Activated gamma-delta T cell treated with anti-CD3 and anti-CD28 coated beads, Interleukin-2, amount 50 U/mL, for 16 hours (primary cell): ENCODE measurements at places on chromosomes 7 and 10.

DNA sequence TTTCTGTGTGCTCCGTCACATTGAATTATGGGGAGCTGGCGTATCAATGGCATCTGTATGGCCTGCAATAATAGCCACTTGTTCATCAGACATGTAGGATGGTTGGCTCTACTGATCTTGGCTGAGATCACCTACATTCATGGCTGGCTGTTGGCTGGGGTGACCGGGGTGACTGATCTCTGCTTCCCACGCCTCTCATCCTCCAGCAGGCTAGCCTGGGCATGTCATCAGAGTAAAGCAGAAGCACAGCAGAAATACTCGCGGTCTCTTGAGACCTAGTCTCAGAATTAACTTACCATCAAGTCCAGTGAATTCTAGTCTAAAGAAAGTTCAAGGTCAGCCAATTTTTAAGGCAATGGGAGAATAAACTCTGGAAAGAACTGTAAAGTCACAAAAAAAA lies 257.7 kb upstream of the GLI3 start:
- no peak for DNase-seq

DNA sequence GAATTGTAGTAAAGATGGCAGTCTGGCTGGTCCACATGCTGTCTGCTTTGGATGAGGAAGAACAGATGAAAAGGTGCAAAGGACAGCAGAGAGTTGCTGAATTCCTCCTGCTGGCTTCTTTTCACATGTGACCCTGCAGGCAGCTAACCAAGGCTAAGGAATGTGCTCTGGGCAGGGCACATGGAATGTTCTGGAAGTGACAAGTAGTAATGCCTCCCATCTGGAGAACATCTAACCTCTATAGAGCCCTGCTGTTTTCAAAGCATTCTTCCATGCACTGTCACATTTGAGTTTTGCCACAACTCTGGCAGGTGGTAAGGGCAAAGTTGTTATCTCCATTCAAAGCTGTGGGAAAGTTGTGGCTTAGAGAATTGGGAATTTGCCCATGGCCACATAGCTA lies 208.8 kb downstream of the STK31 start:
- DNase-seq = no peak

GRCh38 chr10:80168162-80168511 lies 35.6 kb downstream of the PLAC9 start:
- DNase-seq = no peak

GRCh38 chr10:125457406-125457805 lies 225.6 kb downstream of the TEX36 start:
- DNase-seq = no peak

GRCh38 chr10:97003804-97004201 lies 171.7 kb downstream of the LCOR start:
- no peak for DNase-seq

GRCh38 chr10:58360412-58361004 lies 24.7 kb upstream of the TFAM start:
- DNase-seq = no peak

GRCh38 chr7:93119191-93119905 lies 1.6 kb upstream of the SAMD9 start:
- no peak for DNase-seq

DNA sequence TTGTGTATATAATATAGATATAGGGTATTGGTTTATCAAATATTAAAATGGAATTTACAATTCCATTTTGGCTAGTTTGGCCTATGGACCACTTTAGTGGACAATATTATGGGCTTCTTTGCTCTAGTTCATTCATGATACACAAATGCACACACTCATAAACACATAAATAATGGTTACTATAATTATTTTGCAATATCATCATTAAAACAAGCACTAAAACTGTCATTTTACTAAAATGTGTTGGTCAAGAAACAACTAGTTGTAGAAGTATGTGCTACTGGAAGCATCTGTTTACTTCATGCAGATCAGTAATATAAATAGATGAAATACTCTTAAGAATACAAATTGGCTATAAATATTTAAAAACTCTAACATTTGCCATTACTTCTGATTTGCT lies 1074.3 kb downstream of the KCNMA1 start:
- no peak for DNase-seq

DNA sequence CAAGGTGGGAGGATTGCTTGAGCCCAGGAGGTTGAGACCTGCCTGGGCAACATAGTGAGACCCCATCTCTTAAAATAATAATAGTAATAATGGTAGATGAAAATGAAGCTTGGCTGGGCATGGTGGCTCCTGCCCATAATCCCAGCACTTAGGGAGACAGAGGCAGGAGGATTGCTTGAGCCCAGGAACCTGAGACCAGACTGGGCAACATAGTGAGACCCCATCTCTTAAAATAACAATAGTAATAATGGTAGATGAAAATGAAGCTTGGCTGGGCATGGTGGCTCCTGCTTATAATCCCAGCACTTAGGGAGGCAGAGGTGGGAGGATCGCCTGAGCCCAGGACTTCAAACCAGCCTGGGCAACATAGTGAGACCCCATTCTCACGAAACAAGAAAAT lies 49.5 kb upstream of the LMTK2 start:
- no peak for DNase-seq

GRCh38 chr10:35424680-35425285 lies 88.5 kb downstream of the CCNY start:
- no peak for DNase-seq

DNA sequence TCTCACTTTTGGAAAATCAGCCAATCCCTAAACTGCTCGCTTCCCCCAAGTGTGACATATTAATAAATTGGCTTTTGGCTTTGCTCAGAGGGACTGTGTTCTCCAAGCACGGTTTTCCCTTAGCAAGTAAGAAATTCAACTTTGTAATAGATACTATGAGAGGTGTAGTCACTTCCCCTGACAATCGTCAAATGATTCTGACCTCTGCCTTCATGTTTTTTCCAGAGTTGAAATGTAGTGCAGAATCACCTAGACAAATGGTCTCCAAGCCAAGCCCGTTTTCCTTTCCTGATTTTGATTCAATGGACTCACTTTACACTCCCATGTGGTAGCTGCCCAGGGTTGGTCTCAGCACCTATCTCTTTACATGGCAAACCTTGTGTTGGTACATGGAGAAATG lies 99.1 kb downstream of the ARL4A start:
- DNase-seq = no peak

DNA sequence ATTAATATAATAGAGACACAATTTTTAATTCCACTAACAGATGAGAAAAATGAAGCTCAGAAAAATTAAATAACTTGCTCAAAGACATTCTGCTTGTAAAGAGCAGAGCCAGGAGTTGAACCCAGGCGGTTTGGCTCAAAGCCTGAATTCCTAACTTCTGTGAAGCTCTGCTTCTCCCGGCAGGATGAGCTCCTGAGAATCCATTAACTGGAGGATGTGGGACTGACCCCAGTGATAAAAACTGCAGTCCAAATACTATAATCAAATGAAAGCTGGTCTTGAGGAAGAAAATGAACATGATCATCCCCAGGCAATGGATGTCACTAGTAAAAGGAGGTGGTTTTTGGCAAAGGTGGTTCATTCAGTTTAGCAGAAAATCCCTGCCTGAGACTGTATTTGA lies 898.2 kb downstream of the CCSER2 start:
- DNase-seq = no peak

- no peak for DNase-seq
These were observed 65.1 kb downstream of the RGS10 start for GRCh38 chr10:119477444-119477843.

DNA sequence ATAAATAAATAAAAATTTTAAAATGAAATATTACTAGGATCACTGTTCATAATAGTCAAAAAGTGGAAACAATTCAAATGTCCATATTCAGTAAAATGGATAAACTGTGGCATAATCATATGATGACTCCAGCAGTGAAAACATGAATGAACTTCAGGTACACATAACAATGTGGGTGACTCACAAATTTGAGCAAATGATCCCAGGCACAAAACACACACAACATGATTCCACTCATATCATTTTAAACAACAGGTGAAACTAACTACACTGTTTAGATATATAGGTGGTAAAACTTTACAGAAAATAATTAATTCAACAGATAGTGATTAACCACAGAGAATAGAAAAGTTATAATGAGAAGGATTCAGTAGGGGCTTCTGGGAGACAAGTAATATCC lies 14.7 kb upstream of the SAMD8 start:
- DNase-seq = no peak

DNA sequence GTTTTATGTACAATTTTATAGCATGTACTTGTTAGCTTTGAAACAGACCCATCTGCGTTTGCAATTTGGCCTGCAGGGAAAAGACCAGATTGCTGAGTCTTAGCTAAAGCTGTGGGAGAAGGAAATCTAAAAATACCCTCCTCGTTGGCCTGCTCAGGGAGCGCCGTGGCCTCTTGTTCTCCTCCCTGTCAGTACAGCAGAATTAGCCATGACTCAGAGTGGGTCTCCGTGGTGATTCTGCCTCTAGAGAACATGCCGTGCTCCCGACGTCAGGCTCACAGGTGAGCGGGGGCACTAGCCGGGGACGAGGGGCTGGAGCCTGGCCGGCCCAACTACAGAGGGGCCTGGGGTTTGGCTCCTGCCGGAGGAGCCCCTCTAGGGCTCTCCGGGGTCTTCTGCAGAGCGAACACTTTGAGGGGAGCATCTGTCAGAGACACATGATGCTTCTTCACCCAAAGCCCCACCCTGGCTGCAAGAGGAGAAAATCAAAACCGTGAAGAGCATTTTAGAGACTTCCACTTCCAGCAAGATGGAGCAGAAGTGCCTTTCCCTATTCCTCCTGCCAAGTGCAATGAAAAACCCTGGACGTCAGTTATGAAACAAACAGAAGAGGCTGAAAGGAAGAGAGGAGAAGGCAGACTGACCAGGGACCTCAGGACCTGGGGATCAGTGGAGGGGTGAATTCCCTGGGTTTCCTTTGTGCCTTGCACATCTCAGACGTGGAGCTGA lies 98.9 kb downstream of the LHPP start:
- DNase-seq = no peak

DNA sequence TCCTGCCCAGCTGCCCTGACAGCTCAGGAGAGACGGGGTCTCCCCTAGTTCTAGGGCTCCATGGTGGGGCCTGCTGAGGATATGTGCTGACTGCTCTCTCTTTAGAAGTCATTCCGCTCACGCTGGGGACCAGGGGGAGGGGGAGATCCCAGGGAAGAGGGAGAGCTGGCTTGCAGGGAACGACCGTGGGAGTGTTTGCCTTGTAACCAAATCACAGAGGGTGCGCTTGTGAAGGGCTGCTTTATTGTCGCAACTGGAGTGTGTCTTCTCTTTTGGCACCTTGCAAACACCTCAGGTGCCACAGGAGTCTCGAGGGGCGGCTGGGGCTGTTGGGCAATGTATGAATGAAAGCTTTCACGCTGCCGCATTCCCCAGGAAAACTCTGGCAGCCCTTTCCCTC lies 531.3 kb upstream of the MKI67 start:
- no peak for DNase-seq

DNA sequence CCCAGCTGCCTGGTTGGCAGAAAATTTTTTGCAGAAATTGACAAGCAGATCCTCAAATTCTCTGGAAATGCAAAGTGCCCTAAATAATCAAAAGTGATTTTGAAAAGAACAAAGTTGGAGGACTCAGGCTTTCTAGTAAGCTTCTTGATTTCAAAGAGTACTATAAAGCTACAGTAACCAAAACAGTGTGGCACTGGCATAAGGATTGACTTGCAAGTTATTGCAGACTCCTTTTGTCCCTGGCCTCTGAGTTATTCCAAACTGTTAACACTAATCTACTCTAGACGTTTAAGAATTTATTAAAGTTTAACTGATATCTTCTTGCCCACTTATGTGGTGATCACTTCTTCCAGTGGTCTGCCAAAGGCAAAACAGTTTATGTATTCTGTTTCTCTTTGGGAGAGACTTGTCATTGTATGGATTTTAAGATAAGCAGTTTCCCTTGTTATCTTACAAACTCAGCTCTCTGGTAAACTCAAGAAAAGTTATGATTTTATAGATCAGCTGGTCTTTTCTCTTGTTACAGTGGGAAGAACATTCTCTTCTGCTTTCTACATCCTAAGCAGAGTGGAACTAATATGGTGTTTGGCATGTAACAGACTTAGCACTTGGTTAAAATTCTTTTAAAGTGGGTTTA lies 41.4 kb downstream of the LOXL4 start:
- DNase-seq = no peak

- peak; percentile 62 for DNase-seq
These were observed 512 bp downstream of the OSBPL3 start for GRCh38 chr7:24979470-24979862.

GRCh38 chr7:50754684-50755083 lies 28.0 kb downstream of the GRB10 start:
- no peak for DNase-seq

DNA sequence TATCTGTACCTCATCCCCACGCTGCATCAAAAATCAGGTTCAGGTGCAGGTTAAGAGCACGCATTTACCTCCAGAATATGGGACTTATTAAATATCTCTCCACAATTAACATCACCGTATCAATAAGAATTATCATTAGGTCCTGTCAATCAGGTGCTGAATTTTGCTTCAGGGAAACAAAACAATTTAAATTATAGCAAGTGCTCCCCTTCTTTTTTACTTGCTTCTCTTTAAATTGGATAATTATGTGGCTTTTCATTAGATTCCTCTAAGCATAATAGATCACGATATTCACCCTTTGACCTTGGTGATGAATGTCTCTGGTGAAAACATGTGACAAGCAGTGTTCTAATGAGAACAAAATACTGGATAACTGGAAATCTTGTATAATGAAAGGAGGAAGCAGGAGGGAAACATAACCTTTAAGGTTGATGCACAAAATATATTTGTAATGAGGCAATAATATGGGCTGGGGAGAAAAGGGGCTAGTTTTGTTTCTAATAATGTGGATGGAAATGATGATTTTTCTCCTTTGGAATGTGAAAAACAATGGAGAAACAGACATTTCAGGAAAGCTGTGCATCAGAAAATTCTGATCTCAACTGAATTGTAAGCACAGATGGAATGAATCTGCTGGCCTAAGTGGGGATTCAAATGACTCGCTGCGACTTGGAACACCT lies 166.9 kb downstream of the SNX10 start:
- DNase-seq = no peak

DNA sequence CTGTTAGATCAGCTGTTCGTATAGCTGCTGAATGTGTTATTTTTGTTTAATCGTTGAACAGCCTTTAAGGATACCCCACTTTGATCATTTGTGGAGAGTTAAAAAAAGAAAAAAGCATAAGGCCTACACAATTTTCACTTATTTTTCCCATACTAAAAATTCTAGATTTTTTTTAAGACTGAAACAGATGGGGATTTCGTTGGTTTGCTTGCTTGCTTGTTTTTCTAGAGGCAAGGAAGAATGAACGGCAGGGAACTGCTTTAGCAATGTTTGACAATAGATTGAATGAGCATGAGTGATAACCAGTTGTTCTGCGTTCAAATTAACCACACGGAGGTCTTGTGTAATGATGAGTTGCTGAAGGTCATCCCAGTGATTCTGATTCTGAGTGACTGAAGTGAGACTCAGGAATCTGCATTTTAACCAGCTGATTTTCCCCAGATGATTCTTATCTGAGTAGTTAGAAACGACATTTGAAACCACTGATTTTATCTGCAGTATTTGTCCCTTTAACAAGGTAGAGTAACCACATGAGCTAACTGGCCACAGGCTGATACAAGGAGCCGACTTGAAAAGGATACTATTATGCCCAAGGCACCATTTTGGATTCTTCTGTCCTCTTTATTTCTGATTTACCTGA lies 85.9 kb downstream of the GPR37 start:
- no peak for DNase-seq

GRCh38 chr7:153943861-153944260 lies 108.3 kb upstream of the DPP6 start:
- DNase-seq = no peak

- DNase-seq = no peak
These were observed 43.4 kb upstream of the ITGB8 start for GRCh38 chr7:20287317-20287716.
